Panc1 (cell line): ENCODE measurements at places on chromosomes 6 and 20.

DNA sequence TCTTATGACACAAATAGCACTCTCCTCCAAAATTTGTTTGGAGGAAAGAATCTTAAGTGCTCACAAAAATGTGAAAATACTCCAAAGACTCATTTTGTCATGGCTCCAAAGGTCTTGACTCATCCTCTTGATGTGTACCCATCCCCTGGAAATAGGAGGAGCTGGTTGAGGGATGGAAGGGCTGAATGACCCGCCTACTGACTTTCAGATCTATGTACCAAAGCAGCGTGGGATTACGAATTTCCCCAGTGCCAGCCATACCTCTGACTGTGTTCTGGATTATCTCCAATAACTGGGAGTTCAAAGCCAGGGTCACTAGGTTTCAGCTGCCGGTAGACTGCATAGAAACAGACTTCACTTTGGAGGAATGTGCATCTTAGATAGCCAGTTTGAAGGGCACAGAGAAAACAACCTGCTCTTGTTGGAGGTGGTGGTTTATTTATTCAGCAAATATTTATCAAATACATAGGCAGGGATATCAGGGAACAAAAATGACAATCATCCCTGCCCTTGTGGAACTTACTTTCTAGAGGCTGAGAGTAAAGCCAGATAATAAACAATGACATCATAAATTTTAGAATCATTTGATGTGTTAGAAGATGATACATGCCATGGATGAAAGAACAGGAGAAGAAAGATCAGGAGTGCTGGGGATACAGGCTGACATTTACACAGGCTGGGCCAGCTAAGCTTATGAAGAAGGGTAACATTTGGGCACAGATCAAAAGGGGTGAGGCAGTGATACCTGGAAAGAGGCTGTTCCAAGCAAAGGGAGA is 246.6 kb downstream of the TBXT start:
- no peak for DNase-seq

DNA sequence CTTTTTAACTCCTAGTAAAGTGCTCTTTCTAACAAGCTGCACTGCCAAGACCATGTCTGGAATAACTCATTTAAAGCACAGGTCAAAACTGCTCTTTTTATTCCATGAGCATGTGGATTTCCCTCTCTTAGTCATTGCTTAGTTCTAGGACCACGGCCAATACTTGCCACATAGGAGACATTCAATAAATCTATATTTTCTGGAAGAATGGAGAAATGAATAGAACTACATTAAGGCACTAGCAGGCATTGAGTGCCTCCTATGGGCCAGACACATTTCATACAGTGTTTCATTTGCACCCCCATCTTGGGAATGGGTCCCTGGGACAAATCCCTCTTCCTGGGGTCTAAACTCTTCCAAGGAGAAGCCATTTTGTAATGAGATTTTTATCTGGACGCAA is 552.8 kb upstream of the CITED2 start:
- no peak for DNase-seq

DNA sequence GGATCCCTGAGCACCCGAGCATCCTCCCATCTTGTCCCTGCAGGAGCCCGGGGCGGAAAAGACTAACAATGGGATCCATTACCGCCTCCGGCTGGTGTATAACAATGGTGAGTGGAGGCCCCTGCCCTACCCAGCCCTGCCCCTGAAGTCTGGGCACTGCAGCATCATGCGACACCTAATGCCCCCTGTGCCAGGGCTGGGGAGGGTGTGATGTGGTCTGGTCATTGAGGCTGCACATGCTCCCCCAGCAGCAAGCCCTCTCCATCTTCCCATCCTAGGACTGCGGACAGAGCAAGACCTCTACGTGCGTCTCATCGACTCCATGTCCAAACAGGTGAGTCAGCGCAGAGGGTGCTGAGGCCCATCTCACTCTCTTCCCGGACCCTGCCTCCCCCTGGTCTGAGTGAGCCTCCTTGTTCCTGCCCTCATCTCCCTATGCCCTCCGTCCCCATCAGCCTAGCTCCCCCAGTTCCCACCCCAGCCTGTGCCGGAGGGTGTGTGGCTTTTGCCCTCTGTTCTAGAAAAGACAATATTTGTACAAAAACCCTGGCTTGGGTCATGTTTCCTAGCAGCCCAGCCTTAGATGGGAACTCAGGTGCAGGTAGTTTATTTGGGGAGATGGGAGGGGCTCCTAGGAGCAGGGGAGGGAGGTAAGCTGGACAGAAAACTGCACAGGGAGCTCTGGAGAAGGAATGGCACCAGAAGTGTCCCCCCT is 13.5 kb downstream of the EBF4 start:
- no peak for DNase-seq

DNA sequence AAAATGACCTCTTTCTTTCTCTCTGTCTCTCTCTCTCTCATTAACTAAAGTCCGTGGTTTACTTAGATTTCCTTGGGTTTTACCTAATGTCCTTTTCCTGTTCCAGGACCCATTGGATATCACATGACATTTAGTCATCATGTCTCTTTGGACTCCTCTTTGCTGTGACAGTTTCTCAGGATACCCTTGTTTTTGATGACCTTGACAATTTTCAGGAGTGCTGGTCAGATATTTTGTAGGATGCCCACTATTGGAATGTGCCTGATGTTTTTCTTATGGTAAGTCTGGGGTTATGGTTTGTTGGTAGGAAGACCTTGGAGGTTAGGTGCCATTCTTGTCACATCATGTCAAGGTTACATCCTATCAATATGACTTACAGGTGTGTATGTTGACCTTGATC is 199.2 kb upstream of the HTR1E start:
- no peak for DNase-seq

GRCh38 chr20:33839591-33839990 is 28.4 kb downstream of the CHMP4B start:
- no peak for DNase-seq

DNA sequence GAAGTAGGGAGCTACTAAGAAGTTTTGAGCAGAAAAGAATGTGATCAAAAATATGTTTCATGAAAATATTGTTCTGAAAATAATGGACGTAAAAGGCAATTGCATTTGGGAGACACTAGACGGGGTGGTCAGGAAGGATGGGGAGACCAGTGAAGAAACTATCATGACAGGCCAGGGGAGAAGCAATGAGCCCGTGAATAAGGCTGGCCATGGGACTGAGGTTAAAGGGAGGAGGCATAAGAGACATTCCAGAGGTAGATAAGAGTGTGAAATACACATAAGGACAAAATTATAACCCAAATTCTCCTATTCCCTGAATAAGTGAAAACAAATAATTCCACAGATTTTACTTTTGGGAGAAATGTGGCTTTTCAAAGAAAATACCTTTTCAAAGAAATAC is 51.7 kb downstream of the MARCKS start:
- no peak for DNase-seq

- no peak for DNase-seq
Measured at GRCh38 chr6:100721256-100721655, 159.9 kb downstream of the ASCC3 start.

- DNase-seq, result no peak
Measured at GRCh38 chr6:18973251-18973650, 586.1 kb downstream of the RNF144B start.

DNA sequence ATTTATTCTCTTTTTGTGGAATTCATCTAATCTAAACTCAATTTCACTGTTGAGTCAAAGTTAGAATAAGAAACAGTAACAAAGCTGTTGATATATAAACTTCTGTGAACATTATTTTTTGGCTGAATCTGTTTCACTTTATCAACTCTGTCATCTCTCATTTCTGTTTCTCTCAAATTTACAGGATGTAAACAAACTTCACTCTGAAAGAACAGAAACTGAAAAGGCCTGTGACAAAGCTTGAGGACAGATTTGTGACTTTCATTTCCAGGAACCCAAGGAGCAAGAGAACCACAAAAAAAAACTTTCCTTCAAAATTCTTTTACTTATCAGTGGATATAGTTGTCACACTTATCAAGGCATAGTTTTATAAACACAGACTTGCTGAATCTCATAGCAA is 447.9 kb upstream of the OPRM1 start:
- DNase-seq, result no peak

DNA sequence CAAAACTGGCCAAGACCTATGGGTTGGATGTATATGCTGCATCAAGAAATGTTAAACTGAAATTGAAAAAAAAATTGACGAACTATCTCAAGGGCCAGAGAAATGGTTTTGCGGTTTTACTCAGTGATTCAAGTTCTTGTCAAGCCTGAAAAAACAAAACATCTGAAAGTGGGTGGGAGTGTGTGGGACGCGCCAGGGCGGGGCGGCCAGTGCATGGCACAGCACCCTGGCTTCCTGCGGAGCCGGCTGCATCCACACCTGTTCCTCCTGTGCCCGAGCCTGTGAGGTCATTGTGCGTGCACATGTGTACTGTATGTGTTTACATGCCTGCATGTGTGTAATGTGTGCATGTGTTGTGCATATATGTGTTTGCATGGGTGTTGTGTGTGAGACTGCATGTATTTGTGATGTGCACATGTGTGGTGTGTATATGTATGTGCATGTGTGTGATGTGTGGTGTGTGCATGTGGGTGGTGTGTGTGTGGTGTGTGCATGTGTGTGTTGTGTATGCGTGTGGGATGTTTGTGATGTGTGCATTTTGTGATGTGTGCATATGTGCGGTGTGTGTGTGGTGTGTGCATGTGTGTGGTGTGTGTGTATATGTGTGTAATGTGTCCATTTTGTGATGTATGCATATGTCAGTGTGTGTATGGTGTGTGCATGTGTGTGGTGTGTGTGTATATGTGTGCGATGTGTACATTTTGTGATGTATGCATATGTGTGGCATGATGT is 59.8 kb downstream of the CDH4 start:
- DNase-seq, result no peak
